Effector memory CD8-positive, alpha-beta T cell (primary cell): ENCODE measurements at places on chromosomes 1 and 21.
A peak's percentile ranks its signal among the peaks of the same experiment; 100 is the strongest.

- no peak for DNase-seq
- no peak overlapping the region for H3K27ac ChIP-seq
- no peaks in the 10 kb centered on the region for H3K36me3 ChIP-seq
Measured at GRCh38 chr1:239276051-239276450, 110.3 kb upstream of the CHRM3 start.

DNA sequence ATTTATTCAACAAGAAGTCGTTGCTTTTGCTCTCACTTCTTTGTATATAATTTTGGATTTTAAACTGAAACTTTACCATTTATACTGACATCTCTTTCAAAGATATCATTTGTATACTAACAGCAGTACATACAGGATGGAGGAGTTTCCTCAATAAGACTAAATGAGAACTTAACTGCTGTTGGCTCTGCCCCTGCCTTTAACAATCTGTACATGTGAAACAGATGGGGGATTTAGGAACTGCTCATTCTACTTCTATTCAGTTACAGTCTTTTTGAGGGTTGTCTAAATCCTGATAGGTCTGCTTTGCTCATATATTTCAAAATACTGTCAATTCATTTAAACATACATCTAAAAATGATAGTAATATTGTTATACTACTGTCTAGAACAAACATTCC is 663.2 kb downstream of the ADGRL2 start:
- no peak for DNase-seq
- H3K4me1 ChIP-seq, result no peaks in the 10 kb centered on the region
- H3K27ac ChIP-seq, result no peak overlapping the region
- H3K36me3 ChIP-seq, result no peaks in the 10 kb centered on the region
- H3K4me3 ChIP-seq, result no peak overlapping the region

DNA sequence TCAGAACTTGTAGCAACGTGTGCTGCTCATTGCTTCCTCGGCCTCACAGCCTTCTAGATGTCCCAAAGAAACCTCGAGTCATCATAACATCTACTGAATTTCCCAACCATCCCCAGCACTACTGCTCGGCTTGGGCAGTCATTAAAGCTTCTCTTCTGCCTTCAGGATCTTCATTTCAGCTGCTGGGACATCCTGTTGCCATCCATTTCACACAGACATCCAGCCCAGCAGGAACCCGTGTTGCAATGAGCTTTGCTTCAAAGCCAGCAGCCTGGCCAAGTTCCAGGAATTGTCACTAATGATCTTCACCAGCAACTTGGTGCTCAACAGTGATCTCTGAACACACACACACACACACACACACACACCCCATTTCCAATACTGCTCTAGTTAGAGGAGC is 18.5 kb downstream of the WLS start:
- no peak for DNase-seq
- no peaks in the 10 kb centered on the region for H3K27me3 ChIP-seq
- no peak overlapping the region for H3K27ac ChIP-seq

DNA sequence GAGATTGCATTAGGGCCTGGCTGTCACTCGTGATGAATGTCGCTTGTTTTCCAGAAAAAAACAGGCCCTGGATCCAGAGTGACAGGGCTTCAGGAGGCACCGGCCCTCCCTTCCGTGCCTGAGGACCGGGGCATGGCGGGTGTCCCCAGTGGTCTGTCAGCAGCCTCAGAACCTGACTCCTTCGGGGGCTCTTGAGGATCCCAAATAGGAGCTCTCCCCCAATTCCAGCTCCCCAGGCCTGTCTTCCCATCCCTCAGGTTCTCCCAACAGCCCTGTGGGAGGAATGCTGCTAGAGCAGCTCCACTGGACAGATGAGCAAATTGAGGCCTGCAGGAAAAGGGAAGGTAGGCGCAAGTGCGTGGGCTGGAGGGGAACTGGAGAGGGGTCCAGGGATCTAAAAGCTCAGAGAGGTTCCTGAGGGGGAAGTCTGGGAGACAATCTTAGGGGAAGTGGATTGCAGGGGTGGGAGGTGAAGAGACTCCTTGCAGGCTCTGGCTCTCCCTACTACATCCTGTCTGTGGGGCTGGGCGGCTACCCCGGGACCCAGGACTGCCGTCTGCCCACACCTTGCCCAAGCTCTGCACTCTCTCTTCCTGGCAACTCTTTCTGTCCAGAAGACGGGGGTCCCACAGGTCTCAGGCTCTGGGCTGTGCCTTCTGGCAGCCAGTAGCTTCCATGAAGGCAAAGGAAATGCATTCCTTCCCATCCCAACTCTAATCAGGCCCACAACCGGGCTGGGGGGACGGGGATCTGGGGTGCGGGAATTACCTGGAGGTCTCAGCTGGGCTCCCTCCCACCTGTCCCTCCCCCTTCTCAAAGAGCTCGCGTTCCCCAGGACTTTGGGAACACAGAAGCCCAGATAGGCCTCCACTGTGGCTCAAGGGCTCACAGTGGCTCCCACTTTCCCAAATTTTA is 105.7 kb upstream of the CASZ1 start:
- no peak for DNase-seq
- peaks cover 6% of the 10 kb centered on the region for H3K27me3 ChIP-seq
- H3K36me3 ChIP-seq, result no peaks in the 10 kb centered on the region
- H3K27ac ChIP-seq, result peak overlapping the region; percentile 35

- H3K27ac ChIP-seq, result no peak overlapping the region
- H3K4me3 ChIP-seq, result no peak overlapping the region
- no peak for DNase-seq
- peaks cover 3% of the 10 kb centered on the region for H3K27me3 ChIP-seq
- H3K36me3 ChIP-seq, result no peaks in the 10 kb centered on the region
- no peaks in the 10 kb centered on the region for H3K4me1 ChIP-seq
Measured at GRCh38 chr21:38319781-38320180, 63.0 kb downstream of the KCNJ15 start.

- peak; percentile 36 for DNase-seq
- peak overlapping the region; percentile 51 for H3K4me3 ChIP-seq
- no peaks in the 10 kb centered on the region for H3K27me3 ChIP-seq
- peak overlapping the region; percentile 91 for H3K27ac ChIP-seq
- peaks cover 13% of the 10 kb centered on the region for H3K36me3 ChIP-seq
- peaks cover 42% of the 10 kb centered on the region for H3K4me1 ChIP-seq
Measured at GRCh38 chr1:225454733-225455132, 26.9 kb upstream of the LBR start.

GRCh38 chr1:41350055-41350378 is 11.2 kb upstream of the FOXO6 start:
- no peak for DNase-seq
- no peaks in the 10 kb centered on the region for H3K4me1 ChIP-seq
- H3K36me3 ChIP-seq, result peaks cover 4% of the 10 kb centered on the region
- H3K27ac ChIP-seq, result no peak overlapping the region
- H3K4me3 ChIP-seq, result no peak overlapping the region
- peaks cover 11% of the 10 kb centered on the region for H3K27me3 ChIP-seq

- H3K27ac ChIP-seq, result peak overlapping the region; percentile 63
- H3K4me3 ChIP-seq, result no peak overlapping the region
- no peaks in the 10 kb centered on the region for H3K36me3 ChIP-seq
- H3K4me1 ChIP-seq, result peaks cover 7% of the 10 kb centered on the region
Measured at GRCh38 chr1:227910511-227911153, 37.1 kb downstream of the WNT9A start.

GRCh38 chr1:189859385-189859977 is 618.2 kb downstream of the BRINP3 start:
- no peak for DNase-seq
- no peaks in the 10 kb centered on the region for H3K4me1 ChIP-seq
- no peak overlapping the region for H3K27ac ChIP-seq
- H3K27me3 ChIP-seq, result no peaks in the 10 kb centered on the region
- no peaks in the 10 kb centered on the region for H3K36me3 ChIP-seq

- H3K4me3 ChIP-seq, result no peak overlapping the region
- H3K27ac ChIP-seq, result no peak overlapping the region
- no peaks in the 10 kb centered on the region for H3K4me1 ChIP-seq
- H3K27me3 ChIP-seq, result peaks cover 16% of the 10 kb centered on the region
- no peaks in the 10 kb centered on the region for H3K36me3 ChIP-seq
Measured at GRCh38 chr1:37056325-37056724, 22.0 kb upstream of the GRIK3 start.

DNA sequence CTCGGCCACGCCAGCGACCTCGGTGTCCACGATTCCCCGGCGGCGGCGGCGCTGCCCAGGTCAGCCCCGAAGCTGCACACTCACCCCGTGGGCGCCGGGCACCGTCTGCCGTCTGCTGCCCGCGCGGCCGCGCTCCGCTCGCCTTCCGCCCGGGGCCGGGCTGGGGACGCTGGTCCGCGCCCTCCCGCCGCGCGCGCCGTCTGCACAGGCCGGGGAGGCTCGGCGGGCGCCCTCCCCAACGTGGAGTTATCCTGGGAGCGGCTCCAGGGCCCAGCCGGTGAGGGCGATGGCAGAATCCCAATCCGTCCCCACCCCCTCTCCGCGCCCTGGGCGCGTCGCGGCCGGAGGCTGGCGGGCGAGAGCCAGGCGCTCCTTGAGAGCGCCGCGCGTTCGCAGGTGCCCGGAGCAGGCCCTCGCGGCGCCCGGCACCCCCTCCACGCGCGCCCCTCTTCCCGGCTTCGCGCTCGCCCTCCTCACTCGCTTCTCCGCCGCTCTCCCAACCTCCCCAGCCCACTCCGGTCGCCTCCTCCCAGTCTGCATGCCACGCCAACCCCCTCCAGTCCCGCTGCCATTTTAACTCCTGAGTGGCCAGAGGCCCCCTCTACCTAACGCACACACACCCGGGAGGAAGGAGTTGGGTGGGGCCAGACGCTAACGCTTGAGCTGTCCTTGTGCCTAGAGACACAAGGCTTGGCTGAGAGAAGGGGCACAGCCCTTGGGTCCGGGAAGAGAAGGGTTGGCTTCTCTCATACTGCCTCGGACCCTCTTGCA is at the start of gene LRRN2:
Gene LRRN2 (minus strand): TSS at position 503 of the 771 bp plus-strand sequence. CDS start 65,746 bp downstream, outside the sequence.
- no peak for DNase-seq
- H3K4me3 ChIP-seq, result peak within 1 kb of the TSS; percentile 62
- peaks cover 77% of the 10 kb centered on the region for H3K27me3 ChIP-seq
- H3K4me1 ChIP-seq, result peaks cover 7% of the 10 kb centered on the region
- no peaks in the 10 kb centered on the region for H3K36me3 ChIP-seq
- H3K27ac ChIP-seq, result no peak within 1 kb of the TSS

- H3K4me3 ChIP-seq, result no peak overlapping the region
- H3K4me1 ChIP-seq, result no peaks in the 10 kb centered on the region
- no peaks in the 10 kb centered on the region for H3K27me3 ChIP-seq
- no peak for DNase-seq
- peaks cover 11% of the 10 kb centered on the region for H3K36me3 ChIP-seq
Measured at GRCh38 chr21:46115441-46116188, 17.7 kb downstream of the COL6A2 start.

DNA sequence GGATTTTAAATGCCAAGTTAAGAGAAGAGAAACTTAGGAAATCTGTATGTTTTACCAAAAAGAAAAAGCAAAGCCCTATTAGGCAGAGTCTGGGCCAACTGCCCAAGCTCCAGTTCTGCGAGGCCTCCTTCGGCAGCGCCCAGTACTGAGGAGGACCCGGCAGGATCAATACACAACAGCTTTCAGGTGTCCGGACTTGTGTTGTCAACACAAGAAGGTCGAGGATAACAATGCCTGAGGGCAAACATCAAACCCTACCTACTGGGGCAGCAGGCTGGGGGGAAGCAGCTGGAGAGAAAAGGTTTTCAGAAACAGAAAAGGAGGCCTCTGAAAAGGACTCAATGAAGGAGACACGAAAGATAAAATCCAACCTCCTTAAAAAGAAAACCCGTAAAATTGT is 98.1 kb upstream of the GJB5 start:
- no peak overlapping the region for H3K4me3 ChIP-seq
- no peak overlapping the region for H3K27ac ChIP-seq
- DNase-seq, result no peak
- H3K27me3 ChIP-seq, result peaks cover 50% of the 10 kb centered on the region
- H3K36me3 ChIP-seq, result no peaks in the 10 kb centered on the region

DNA sequence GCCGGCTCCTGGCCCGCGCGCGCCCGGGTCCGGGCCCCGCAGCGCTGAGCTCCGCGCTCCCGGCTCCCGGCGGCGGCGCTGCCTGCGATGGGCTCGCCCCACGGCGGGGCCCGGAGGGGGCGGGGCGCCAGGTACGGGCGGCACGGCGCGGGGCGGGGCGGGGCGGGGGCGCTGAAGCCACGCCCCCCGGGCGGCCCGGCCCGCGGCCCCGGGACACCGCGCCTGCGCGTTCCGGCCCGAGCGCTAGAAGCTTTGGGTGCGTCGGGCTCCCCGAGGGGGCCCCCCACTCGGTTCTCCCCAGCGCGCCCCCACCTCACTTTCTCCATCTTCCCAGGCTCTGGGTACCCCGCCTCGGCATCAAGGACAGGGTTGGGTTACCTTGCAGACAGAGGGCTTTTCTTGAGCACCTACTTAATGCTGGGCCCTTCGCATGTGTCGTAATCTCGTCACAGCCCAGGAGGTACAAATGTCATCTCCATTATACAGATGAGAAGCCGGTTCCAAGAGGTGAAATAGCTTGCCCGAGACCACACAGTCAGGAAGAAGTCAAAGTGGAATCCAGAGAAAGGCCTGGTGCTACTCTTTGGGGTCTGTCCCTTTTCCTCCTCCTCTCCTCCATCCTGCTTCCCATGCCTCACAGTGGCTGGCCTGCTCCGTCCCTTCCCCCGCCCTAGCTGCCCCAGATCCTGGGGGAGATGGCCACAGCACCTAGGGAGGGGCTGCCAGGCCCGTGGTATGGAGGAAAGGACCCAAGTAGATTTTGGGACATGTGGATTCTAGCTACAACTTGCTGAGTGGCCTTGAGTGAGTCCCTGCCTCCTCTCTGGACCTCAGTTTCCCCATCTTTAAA is 46.5 kb downstream of the RAP1GAP start:
- H3K4me3 ChIP-seq, result peak overlapping the region; percentile 67
- DNase-seq, result no peak
- H3K36me3 ChIP-seq, result peaks cover 3% of the 10 kb centered on the region
- peaks cover 27% of the 10 kb centered on the region for H3K27me3 ChIP-seq
- peaks cover 2% of the 10 kb centered on the region for H3K4me1 ChIP-seq
- no peak overlapping the region for H3K27ac ChIP-seq

GRCh38 chr1:234331507-234331906 is 41.7 kb upstream of the COA6 start:
- H3K4me1 ChIP-seq, result peaks cover 4% of the 10 kb centered on the region
- DNase-seq, result no peak
- no peak overlapping the region for H3K4me3 ChIP-seq
- no peak overlapping the region for H3K27ac ChIP-seq
- H3K27me3 ChIP-seq, result peaks cover 48% of the 10 kb centered on the region

DNA sequence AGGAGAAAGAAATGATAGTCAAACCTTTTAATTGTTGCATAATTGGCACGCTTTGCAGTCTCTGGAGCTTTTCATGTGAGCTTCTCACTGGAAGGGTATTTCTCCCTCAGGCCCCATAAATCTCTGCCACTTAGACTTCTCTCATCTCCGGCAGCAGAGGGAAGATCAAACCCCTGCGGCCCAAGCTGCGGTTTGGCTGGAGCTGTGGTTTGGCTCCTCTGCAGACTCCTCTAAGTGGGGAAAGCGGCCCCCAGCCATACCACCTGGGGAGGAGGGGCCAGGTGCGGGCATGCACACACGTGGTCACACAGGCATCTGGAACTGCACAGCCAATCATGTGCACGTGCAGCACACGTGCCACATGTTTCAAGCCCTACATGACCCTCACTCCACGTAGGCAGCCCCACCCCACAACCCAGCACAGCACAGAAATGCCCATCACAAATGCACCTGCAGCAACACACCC is 58.3 kb downstream of the UBE2T start:
- no peak overlapping the region for H3K4me3 ChIP-seq
- DNase-seq, result no peak
- H3K4me1 ChIP-seq, result peaks cover 10% of the 10 kb centered on the region

DNA sequence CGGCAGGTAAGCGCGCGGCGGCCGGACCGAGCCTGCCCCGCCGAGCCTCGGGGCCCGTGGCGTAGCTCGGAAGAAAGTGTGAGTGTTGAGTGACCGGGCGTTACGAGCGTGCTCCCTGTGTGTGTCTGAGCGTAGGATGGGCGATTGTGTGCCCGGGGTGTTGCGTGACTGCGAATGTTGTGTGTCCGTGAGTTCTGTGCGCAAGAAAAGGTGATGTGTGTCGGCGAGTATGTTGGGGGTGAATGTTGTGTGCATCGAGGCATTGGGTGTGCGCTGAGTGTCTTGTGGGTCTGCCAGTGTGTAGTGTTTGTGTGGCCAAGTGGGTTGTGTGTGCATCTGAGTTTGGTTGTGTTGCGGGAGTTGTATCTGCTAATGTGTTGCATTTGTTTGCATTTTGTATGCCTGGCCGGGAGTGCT is 398 bp downstream of the PTPRU start:
- H3K27ac ChIP-seq, result no peak overlapping the region
- peaks cover 42% of the 10 kb centered on the region for H3K27me3 ChIP-seq
